ENCODE measurements at places on chromosomes 2 and 18. TPM values are rescaled to one million over a fixed set of nuclear protein-coding genes. Genes with fewer than 3 reads are reported as not detected.

The DNAH6 gene
- 0.51 TPM for total RNA-seq

The LIPG gene
- 2.9 TPM for total RNA-seq

The C1GALT1C1L gene
- total RNA-seq: not detected

The CAB39 gene
- 111 TPM for total RNA-seq

The ACTR2 gene
- total RNA-seq: 110 TPM

- DNase-seq: peak; percentile 59
Observed at GRCh38 chr2:127104881-127105655, 1.9 kb downstream of the BIN1 start.

DNA sequence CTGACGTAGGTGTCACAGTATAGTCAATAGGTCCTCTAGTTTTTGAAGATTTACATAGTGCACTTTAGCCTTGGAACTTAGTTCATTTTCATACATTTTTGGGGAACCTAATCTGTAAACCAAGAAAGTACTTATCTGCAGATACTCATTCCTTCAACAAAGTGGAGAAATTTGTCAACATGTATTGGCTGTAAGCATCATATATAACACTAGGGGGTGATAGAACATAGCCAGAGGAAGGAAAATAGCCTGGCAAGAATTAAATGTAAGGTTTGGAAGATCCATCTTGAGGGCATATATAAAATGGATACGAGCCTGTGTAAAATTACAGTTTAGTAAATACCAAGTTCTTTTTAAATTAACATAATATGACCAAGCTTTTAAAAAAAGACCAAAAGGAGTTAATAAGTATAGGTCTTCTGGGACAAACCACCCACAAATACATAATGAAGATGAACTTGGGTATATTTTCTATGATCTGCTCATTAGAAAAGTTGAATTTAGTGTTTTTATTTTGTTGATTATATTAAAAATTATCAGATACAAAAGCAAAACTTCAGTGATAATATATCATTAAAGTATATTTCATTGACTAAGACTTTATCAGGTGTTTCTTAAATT lies 18.2 kb downstream of the RPL37A start:
- peak; percentile 80 for DNase-seq

DNA sequence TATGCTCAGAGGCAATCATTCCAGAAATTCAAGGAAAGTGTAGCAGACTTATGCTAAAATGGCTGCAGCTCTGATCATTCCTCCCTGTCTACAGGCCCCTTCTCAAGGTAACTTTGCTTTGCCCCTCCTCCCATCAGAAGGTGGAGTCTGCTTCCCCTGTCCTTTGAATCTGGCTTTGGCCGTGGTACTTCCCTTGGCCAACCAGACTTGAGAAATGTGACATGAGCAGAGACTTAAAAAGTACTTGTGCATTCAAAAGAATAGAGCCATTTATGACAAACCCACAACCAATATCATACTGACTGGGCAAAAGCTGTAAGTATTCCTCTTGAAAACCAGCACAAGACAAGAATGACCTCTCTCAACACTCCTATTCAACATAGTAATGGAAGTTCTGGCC lies 59.5 kb upstream of the NCKAP5 start:
- no peak for DNase-seq

DNA sequence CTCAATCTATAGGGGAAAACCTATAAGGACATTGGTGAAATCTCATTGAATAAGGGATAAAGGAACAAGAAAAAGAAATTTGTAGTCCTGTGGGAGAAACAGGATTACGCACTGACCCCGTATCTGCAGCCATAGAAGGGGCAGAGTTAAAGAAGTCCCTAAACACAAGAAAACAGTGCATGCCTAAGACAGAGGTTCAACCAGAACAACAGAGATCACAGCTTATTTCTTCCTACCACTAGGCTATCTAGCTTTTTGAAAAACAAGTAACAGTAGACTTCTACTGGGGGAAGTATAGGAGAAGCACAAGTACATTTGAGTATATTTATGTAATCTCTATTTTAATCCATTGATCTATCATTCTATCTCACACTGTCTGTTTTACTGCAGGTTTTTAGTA lies 485.2 kb upstream of the REG3G start:
- no peak for DNase-seq

GRCh38 chr2:48767330-48767729 lies 11.8 kb upstream of the LHCGR start:
- no peak for DNase-seq

GRCh38 chr2:192286093-192286701 lies 91.5 kb upstream of the TMEFF2 start:
- DNase-seq: no peak

DNA sequence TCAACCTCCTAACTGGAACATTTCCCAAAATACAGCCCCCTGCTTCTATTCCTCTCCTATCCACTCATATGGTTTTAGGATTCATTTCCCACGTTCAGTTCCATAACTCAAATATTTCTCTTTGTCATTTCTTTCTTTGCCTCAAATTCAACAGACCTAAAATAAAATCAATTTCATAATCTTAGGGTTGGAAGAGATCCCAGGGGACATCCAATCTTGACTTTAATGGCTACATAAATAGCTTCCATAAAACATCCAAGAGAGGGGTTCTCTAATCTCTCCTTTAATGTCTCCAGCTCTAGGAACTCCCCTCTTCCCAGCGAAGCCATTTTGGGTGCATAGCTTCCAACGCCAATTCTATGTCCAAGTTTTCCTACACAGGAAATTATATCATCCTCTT lies 33.8 kb downstream of the RBKS start:
- DNase-seq: no peak

DNA sequence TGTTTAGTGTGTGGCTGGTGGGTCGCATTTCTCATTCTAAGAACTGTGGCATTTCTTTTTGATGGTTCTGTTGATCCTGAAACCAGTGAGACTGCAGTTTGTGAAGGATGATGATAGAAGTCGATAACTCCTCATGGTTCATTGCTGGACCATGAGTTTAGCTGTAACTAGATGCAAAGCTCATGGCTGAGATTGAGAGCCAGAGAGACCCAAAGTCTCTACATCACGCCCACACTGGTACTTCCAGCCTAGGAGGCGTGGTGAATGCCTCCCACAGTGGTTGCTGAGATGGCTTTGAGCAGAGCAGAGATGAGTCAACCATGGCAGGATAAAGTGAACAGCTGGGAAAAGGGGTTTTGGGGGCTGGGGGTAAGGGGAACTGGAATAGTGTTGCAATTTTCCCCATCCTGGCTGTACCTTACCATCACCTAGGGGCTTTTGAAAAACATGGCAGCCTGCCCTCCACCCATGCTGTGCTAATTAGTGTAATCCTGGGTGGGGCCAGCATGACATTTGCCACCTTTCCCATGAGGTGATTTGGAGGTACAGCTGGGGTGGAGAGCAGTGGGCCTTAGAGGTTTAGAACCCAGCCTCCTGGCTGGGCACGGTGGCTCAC lies 24.1 kb downstream of the INPP4A start:
- DNase-seq: no peak
